ENCODE measurements at places on chromosomes 1 and 21.

DNA sequence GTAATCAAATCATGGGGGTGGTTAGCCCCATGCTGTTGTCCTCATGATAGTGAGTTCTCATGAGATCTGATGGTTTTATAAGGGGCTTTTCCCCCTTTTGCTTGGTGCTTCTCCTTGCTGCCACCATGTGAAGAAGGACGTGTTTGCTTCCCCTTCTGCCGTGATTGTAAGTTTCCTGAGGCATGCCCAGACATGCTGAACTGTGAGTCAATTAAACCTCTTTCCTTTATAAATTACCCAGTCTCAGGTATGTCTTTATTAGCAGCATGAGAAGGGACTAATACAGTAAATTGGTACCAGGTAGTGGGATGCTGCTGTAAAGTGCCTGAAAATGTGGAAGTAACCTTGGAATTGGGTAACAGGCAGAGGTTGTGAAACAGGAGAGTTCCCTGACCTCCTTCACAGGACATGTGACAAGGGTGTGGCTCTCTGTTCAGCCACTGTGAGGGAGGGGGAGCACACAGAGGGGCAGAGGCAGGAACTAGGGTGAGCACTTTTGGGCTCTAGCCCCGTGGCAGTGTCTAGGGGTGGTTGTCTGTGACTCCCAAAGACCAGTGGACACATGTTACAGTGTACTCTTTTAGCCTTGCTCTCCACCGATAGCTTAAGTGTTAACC lies 105.3 kb downstream of the BACH1 start:
- no peak for DNase-seq

- DNase-seq = no peak
Measured at GRCh38 chr1:83909687-83910086, 89.2 kb downstream of the TTLL7 start.

GRCh38 chr1:234638832-234639799 lies 29.1 kb upstream of the IRF2BP2 start:
- no peak for DNase-seq

DNA sequence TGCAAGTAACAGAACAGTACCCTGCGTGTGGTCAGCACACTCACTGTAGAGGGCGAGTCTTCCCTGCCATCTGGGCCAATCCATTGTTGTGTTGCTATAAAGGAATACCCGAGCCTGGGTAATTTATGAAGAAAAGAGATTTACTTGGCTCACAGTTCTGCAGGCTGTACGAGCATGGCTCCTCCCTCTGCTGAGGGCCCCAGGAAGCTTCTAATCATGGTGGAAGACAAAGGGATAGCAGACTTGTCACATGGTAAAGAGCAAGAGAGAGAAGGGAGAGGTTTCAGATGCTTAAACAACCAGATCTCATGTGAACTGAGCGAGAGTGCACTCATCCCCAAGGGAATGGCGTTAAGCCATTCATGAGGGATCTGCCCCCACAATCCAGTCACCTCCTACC lies 126.2 kb downstream of the CNIH3 start:
- no peak for DNase-seq

- DNase-seq = no peak
Measured at GRCh38 chr1:5390504-5390903, 601.7 kb downstream of the NPHP4 start.

DNA sequence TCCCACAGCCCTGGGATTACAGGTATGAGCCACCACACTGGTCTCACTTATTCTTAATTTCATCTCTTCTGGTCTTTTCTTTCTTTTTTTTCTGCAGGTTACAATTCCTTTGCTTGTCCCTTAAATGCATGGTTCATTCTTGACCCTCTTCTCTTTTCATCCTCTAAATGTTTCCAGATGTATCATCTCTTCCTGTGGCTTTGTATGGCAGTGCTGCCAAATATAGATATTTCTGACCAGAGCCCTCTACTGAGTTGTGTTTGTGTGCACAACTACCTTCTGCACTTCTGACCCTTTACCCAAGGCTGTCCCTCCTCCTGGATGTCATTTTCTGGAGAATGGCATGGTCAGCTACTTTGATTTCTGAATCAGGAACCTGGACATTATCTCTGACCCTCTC lies 32.5 kb downstream of the OLFML3 start:
- no peak for DNase-seq

GRCh38 chr1:3624200-3625136 lies at the start of gene TPRG1L:
TSS of gene TPRG1L (plus strand) at chr1:3625015. CDS start at chr1:3625073, 58 bp downstream.
- DNase-seq = peak; percentile 98

- DNase-seq = no peak
Measured at GRCh38 chr1:170538687-170539086, 6.7 kb downstream of the GORAB start.

DNA sequence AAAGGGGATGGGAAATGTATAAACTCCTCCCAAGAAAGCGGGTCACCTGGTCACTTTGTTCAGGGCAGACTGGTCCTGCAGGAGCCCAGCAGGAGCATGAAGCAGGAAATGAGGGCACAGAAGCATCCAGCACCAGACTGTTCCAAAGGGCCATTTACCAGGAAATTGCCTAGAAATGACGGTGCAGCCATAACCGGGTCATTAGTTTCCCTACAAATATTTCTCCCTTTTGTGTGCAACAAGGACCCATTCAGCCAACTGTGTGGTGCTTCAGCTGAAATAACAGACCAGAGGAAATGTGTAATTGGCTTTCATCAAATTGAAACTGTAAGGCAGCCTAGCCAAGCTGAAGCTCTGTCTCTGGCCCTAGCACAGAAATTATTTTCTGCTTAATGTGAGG lies 7.6 kb upstream of the CTTNBP2NL start:
- DNase-seq = no peak

- no peak for DNase-seq
Measured at GRCh38 chr1:82273816-82274215, 473.1 kb downstream of the ADGRL2 start.

DNA sequence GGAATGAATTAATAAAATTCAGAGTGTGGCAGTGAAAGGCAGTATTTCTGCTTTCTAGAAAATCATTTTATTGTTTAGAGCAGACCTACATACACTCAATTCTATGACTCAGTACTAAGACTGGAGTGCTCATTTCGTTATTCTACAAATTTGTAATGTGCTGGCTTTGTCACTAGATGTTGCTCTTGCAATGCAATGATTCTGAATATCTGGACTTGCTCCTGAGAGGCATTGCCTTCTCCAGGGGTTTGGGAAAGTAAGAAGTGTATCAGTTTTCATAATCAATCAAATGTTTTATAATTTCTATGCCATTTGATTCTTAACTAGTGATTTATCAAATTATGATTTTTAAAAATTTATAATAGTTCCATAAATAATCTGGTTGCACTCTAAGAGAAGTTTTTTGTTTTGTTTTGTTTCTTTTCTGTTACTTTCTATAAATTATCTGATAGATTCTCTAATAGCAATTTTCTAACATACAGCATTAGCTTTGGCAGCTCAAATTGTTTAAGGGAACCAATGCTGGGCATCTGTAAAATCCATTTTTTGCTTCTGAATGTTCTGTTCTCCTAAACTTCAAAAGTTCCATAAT lies 280.5 kb upstream of the SGIP1 start:
- DNase-seq = peak; percentile 25

DNA sequence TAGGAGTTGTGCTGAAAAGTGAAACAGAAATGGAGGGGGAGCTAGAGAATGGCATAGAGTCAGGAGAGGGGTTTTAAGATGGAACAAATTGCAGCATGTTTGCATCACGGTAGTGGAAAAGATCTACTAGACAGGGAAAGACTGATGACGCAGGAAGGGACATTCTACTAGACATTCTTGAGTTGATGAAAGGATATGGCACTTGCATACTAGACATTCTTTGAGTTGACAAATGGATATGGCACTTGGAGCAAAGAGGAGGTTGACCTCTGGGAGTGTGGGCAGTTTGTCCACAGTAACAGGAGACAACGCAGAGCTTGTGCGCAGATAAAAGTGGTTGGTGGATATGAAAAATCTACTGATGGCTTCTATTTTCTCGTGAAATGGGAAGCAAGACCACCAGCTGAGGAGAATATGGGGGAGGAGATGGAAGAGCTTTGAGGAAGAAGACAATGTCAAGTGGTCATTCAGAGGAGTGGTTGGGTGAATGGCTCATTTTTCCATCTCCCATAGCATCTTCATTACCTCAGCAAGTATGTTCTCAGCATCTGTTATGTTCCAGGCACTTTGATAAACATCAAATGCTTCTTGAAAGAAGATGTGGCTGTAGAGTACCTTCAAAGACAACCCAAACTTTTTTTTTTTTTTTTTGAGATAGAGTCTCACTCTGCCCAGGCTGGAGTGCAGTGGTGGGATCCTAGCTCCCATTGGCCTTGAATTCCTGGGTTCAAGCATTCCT lies 2.4 kb upstream of the CTPS1 start:
- no peak for DNase-seq

GRCh38 chr1:110494522-110495406 lies 24.2 kb downstream of the KCNA10 start:
- no peak for DNase-seq

DNA sequence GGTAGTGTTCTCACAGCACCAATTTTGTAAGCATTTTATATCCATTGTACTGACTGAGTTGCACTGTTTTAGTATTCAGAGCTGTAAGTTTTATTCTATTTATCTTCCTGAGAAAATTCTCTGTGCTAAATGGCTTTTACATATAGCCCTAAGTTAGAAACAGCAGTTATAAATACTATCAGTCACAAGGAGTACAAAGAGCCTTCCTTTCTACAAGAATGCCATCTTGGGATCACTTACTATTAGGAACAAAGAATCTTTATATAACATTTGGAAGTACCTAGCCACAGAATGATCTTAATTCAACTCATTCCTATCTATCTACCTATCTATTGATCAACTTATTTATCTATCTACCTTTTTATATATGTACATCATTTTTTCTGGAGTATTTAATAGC lies 423.9 kb upstream of the RGS18 start:
- no peak for DNase-seq

GRCh38 chr1:203559523-203559922 lies 65.6 kb downstream of the OPTC start:
- DNase-seq = no peak

DNA sequence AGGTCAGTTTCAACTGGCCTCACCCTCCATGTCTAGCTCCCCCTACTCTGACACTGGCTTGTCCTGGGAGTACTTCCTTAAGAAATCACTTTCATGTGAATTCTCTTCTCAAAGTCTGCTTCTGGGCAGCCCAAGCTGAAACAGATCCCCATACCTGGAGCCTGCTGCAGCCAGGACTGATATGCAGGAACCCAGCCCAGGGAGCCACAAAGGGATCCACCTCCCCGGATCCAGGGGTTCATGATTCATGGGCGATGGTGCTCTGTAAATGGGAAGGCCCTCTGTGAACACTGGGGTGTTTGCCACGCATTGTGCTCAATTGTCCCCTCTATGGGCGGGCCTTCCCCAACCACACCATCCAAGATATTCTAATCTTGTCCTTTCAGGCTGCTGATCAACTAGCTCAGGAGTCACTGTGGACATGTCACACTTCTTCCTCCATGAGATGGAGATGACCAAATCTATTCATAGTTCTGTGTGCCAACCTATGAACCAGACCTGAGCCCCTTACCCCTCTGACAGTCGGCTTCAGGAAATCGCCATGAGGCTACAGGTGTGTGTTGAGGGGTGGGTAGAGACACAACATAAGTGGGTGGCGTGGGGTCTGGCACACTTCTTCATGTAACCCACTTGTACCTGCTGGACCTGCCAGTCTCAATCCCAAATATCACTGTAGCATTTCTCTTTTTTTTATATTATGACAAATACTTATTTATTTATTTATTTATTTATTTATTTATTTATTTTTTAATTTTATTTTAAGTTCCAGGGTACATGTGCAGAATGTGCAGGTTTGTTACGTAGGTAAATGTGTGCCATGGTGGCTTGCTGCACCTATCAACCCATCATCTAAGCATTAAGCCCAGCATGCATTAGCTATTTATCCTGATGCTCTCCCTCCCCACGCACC lies 41.8 kb downstream of the RUNX3 start:
- no peak for DNase-seq

- peak; percentile 45 for DNase-seq
Measured at GRCh38 chr1:46422261-46422871, 28.2 kb downstream of the FAAH start.

DNA sequence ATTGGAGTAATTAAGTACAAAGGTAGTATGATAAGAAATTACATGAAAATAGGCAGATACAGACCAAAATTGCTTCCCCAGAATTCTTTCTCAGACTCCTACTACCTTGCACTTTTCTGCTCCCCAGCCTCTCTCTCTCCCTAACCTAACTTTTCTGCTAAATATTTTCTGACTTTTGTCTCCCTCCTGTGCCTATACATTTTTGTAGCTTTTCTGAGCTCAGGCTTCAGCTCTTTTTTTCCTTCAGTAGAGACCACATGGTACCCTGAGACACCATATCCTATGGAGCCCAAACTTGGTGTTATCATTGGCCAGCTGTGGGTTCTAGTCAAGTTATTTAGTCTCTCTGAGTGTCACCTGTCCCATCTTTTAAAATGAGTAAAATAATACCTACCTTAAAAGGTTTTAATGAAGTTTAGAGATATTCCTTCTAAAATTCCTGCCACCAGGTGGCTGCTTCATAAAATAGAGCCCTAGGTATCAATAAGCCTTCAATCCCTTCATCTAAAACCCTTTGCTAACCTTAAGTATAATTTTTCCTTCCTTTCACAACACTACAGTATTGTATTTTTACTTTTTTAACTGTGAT lies 237.6 kb upstream of the DUSP10 start:
- no peak for DNase-seq

GRCh38 chr1:192603218-192603787 lies 27.7 kb downstream of the RGS1 start:
- no peak for DNase-seq

DNA sequence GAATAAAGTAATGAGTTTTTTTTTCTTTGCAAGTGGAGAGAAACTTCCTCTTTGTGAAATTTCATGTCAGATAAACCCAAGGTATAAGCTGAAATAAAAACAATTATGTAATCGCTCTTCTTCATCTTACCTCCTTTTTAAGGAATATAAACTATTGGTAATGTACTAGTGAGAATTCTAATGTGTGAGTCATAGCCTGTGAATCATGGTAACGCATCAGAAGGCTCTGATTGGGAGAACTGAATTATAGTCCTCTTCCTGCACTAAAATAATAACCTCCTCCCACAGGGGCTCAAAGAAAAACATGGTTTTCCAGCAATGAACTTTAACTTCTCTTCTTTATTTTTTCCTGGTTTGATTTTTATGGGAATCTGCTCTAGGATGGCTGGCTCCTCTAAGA lies 57.1 kb upstream of the COX20 start:
- no peak for DNase-seq

GRCh38 chr1:154970631-154971340 lies at the start of gene SHC1:
TSS of gene SHC1 (minus strand) at chr1:154970747. CDS start at chr1:154970526, 221 bp downstream.
- DNase-seq = no peak

DNA sequence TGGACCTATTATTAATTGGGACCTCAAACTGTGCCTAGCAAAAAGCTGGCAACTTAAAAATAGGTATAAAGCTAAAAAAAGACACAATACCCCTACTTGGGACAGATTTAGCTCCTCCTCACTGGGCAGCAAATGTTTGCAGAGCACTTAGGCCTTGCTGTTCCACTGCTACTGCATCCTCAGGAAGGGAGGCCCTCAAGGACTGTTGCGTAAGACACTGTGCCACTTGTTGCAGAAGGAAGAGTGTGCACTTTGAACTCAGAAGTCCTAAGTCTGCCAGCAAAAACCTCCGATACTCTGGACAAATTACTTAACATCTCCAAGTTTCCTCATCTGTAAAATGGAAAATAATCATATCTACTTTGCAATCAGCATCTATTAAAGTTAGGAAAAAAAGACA lies 322.9 kb downstream of the BARHL2 start:
- no peak for DNase-seq
